ENCODE measurements at places on chromosomes 7 and 10.

- no peak for DNase-seq
These were observed 3.7 kb upstream of the FZD9 start for GRCh38 chr7:73429622-73430505.

GRCh38 chr10:26890956-26891355, 30.2 kb upstream of the ABI1 start:
- peak; percentile 45 for DNase-seq

- no peak for DNase-seq
These were observed 34.2 kb downstream of the CHST12 start for GRCh38 chr7:2437537-2438148.

DNA sequence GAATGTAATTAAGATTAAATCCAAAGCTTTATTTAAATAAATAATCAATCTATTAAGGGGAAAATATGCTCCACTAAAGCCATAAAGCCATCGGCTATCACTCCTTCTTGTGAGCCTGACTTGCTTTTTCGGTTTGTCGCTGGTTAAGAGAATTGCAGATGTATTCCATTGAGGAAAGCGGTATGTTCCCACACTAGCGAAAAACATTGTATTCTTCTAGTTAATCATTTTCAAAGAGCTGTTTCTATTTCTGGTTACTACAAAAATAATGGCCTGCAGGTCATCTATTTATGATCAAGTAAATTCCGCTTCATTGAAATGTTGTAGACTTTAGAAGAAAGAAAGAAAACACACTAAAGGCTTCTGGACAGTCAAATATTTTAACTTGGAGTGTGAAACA, 173.4 kb downstream of the CACNB2 start:
- no peak for DNase-seq

GRCh38 chr10:104941662-104942061, 300.6 kb downstream of the SORCS3 start:
- no peak for DNase-seq
